Gastrocnemius medialis (tissue), 4 donors: ENCODE measurements at places on chromosomes 7 and 10. TPM values are rescaled to one million over a fixed set of nuclear protein-coding genes. Genes with fewer than 3 reads are reported as not detected.

DNA sequence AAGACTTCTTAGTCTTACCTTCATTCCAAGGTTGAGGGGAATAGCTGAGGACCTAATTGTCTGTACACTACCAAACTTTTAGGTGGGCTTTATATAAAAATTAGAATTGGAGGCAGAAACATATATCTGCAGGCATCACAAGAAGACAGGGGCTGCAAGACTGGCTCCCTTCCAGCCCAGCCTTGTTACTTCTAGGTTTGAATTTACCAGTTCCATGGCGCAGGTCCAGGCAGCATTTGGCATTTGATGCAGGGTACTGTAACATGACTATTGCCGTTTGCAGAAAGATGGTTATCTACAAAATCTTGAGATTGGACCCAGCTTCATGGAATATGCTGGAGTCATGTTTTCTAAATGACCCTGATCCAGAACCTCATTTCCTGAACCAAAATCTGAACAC is 105.4 kb upstream of the RHOBTB1 start:
- H3K27ac ChIP-seq = no peak overlapping the region
- no peaks in the 10 kb centered on the region for H3K27me3 ChIP-seq
- H3K4me1 ChIP-seq = no peaks in the 10 kb centered on the region
- H3K36me3 ChIP-seq = no peaks in the 10 kb centered on the region
- H3K4me3 ChIP-seq = no peak overlapping the region

- no peaks in the 10 kb centered on the region for H3K4me1 ChIP-seq
- H3K36me3 ChIP-seq = no peaks in the 10 kb centered on the region
- H3K4me3 ChIP-seq = no peak overlapping the region
- H3K27me3 ChIP-seq = no peaks in the 10 kb centered on the region
- no peak for DNase-seq
- H3K27ac ChIP-seq = no peak overlapping the region
These were observed 40.5 kb upstream of the ACSL5 start for GRCh38 chr10:112333452-112333851.

- no peaks in the 10 kb centered on the region for H3K36me3 ChIP-seq
- H3K4me3 ChIP-seq = no peak overlapping the region
- peak overlapping the region; percentile 85 for H3K27ac ChIP-seq
- no peak for DNase-seq
These were observed 70.3 kb upstream of the KMT2E start for GRCh38 chr7:104943502-104944343.

DNA sequence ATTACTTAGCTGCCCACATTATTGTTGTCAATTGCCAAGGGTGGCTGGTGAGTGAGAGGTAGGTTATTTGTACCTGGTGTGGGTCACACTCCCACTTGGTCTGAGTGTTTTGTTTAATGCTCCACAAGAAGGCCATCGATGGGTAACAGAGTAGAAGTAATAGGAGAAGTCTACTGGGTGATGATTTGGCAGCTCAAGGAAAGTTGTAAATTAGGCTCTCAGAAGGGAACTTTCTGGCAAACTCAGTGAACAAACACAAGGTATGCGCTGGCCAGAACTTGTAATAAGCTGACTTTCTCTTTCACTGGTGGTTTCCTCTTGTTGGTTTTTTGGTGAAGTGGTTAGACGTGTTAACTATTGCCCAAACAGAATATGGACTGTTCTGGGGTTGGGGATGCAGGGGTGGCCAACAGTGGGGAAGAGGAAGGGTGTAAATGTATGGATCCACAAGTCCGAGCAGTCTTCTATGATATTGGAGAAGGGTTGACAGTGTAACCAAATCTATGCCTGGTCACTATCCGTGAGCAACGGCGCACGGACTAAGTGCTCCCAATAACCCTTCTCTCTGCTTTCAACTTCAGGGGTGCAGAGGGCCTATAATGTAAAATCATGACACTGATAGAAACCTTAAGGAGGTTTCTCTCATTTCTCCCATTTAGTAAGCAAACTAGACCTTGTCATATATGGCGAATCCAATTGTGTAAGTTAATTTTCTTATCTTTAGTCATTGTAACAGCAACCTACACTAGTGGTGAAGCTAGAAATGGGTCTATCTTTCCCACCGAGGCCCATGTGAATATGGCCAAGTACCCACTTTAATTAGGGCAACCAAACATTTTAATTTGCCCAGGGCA is 212.8 kb downstream of the PTEN start:
- H3K4me1 ChIP-seq = peaks cover 10% of the 10 kb centered on the region
- no peaks in the 10 kb centered on the region for H3K27me3 ChIP-seq
- DNase-seq = no peak
- no peaks in the 10 kb centered on the region for H3K36me3 ChIP-seq

- no peaks in the 10 kb centered on the region for H3K36me3 ChIP-seq
- no peak for DNase-seq
- no peak overlapping the region for H3K4me3 ChIP-seq
- no peaks in the 10 kb centered on the region for H3K4me1 ChIP-seq
- no peak overlapping the region for H3K27ac ChIP-seq
These were observed 129.9 kb downstream of the INHBA start for GRCh38 chr7:41573015-41573414.

DNA sequence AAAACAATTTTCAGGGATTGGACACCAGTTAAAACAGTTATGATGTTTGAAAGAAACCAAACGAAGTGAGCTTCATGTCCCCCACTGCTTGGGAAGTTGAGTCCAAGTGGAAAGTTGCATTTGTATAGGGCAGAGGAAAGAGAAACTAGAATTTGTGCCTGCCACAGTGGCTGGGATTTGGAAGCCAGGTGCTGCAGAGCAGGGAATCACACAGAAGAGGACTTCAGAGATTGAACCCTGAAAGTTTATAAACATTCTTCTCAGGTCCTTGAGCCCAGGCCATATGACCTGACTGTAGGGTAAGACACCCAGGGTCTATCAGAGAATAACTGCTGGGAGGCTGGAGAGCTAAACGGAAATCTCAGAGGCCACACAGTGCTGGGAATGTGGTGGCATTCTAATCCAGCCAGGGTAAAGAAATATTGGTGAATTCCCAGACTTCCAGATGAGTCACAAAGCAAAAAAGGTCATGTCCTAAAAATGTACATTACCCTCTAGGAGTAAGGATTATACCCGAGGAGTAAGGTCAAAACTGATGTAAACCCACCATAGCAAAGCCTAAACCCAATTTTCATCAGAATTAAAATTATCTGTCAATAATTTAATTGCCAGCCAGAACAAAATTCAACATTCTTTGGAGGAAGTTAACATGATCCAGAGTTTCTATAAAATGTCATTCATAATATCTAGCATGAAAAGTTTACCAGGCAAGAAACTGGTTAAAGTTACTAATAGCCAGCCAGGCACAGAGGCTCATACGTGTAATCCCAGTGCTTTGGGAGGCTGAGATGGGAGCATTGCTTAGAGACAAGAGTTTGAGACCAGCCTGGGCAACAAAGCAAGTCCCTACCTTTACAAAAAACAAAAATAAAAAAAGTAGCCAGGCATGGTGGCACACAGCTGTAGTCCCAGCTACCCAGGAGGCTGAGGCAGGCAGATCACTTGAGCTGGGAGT is 31.2 kb downstream of the TOMM7 start:
- no peak overlapping the region for H3K4me3 ChIP-seq
- no peaks in the 10 kb centered on the region for H3K36me3 ChIP-seq
- no peak for DNase-seq
- no peaks in the 10 kb centered on the region for H3K27me3 ChIP-seq

- no peaks in the 10 kb centered on the region for H3K36me3 ChIP-seq
- H3K4me3 ChIP-seq = no peak overlapping the region
- no peaks in the 10 kb centered on the region for H3K27me3 ChIP-seq
- DNase-seq = no peak
These were observed 164.1 kb upstream of the RHEB start for GRCh38 chr7:151683615-151684407.

DNA sequence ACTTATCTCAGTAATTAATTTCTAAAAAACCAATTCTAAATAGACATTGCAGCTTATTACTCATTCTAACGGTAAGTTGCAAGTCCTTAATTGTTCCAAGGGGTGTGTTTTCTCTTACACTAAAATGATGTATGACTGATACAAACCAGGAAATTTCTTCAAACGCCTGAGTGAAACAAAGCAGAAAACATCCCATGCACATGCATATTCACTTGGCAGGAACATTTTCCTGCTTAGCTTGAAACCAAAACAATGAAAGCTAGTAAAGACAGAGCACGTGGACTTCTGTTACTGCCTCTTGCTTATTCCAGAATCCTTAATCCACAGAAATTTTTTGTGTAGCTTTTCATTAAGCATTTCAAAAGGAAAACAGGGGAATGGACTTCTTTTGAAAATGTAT is 187.7 kb downstream of the MTERF1 start:
- no peak overlapping the region for H3K27ac ChIP-seq
- no peaks in the 10 kb centered on the region for H3K36me3 ChIP-seq
- no peaks in the 10 kb centered on the region for H3K27me3 ChIP-seq
- H3K4me3 ChIP-seq = no peak overlapping the region
- DNase-seq = no peak
- no peaks in the 10 kb centered on the region for H3K4me1 ChIP-seq

GRCh38 chr7:2523941-2524807 is 4.6 kb downstream of the LFNG start:
- H3K4me1 ChIP-seq = peaks cover 28% of the 10 kb centered on the region
- no peak overlapping the region for H3K4me3 ChIP-seq
- no peak for DNase-seq
- peaks cover 33% of the 10 kb centered on the region for H3K27me3 ChIP-seq
- no peaks in the 10 kb centered on the region for H3K36me3 ChIP-seq
- H3K27ac ChIP-seq = peak overlapping the region; percentile 24

- H3K27me3 ChIP-seq = no peaks in the 10 kb centered on the region
- DNase-seq = no peak
- no peak overlapping the region for H3K4me3 ChIP-seq
- H3K36me3 ChIP-seq = no peaks in the 10 kb centered on the region
- no peak overlapping the region for H3K27ac ChIP-seq
These were observed 22.0 kb downstream of the CDCA7L start for GRCh38 chr7:21923658-21924057.

DNA sequence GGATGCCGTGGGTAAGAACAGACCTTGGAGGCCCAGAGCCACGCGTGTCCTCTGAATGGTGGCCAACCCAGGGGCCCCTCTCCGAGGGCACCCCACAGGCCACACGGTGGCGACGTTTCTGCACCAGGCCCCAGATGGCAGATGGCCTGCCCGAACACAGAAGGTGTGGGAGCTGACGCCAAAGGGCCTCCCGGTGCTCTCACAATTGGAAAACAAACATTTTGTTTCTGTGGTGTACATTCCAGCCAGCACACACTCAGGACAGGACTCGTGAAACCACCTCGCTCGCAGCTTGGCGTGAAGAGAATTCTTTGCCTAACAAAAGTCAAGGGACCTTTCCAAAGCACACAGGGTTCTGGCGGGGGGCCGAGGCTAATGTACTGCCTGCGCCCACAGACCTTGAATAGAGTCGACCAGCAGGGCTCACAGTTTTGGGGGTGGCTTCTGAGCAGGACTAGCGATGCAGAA is 112.1 kb downstream of the FAM53B start:
- H3K36me3 ChIP-seq = no peaks in the 10 kb centered on the region
- peaks cover 61% of the 10 kb centered on the region for H3K4me1 ChIP-seq

GRCh38 chr7:25482631-25483030 is 254.3 kb upstream of the NPVF start:
- no peak overlapping the region for H3K4me3 ChIP-seq
- H3K36me3 ChIP-seq = no peaks in the 10 kb centered on the region
- no peaks in the 10 kb centered on the region for H3K27me3 ChIP-seq
- H3K4me1 ChIP-seq = no peaks in the 10 kb centered on the region
- H3K27ac ChIP-seq = no peak overlapping the region

GRCh38 chr10:7365027-7365745 is 45.6 kb downstream of the SFMBT2 start:
- H3K4me3 ChIP-seq = no peak overlapping the region
- no peak for DNase-seq
- H3K27ac ChIP-seq = no peak overlapping the region
- no peaks in the 10 kb centered on the region for H3K27me3 ChIP-seq
- H3K4me1 ChIP-seq = no peaks in the 10 kb centered on the region
- H3K36me3 ChIP-seq = peaks cover 17% of the 10 kb centered on the region

- H3K27ac ChIP-seq = no peak overlapping the region
- H3K4me3 ChIP-seq = no peak overlapping the region
- H3K27me3 ChIP-seq = no peaks in the 10 kb centered on the region
- no peaks in the 10 kb centered on the region for H3K36me3 ChIP-seq
- peaks cover 8% of the 10 kb centered on the region for H3K4me1 ChIP-seq
These were observed 165.6 kb downstream of the ZEB1 start for GRCh38 chr10:31484431-31485135.

DNA sequence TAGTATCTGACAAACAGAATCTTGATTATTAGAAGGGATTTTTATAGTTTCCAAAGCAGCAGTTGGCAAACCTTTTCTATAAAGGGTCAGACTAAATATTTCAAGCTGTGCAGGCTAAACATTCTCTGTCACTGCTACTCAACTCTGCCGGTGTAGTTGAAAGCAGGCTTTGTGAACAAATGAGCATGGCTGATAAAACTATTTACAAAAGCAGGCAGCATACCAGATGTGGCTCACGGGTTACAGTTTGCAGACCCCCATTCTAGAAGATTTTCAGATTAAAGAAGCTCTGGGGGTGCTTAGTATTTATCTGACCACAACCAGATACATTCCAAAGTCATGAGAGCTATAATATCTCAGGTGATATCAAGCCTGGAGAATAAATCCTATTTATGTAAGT is 1017.5 kb downstream of the SORCS1 start:
- no peaks in the 10 kb centered on the region for H3K36me3 ChIP-seq
- H3K4me3 ChIP-seq = no peak overlapping the region
- no peak for DNase-seq
- H3K27ac ChIP-seq = no peak overlapping the region
- H3K27me3 ChIP-seq = no peaks in the 10 kb centered on the region

GRCh38 chr10:123154711-123155505 is 706 bp downstream of the BUB3 start:
- H3K4me1 ChIP-seq = peaks cover 32% of the 10 kb centered on the region
- H3K4me3 ChIP-seq = peak overlapping the region; percentile 88
- H3K27me3 ChIP-seq = peaks cover 33% of the 10 kb centered on the region
- peaks cover 23% of the 10 kb centered on the region for H3K36me3 ChIP-seq
- peak overlapping the region; percentile 89 for H3K27ac ChIP-seq
- DNase-seq = no peak

DNA sequence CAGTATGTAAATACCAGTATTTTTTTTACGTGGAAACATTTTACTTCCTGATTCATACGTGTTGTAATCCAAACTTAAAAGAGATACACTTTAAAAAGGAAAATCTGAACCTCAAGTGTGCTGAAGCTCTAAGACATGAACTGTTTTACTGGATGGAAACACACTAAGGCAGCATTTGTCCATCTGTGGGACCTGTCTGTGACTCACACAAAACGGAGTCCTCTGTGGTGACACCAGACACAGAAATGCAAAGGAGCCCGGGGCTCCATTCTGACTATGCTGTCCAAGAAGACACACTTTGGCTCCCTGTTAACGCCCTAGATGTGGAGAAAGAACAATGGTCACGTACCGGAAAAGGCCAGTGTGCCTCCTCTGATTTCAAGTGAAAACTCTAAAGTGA is 23.9 kb downstream of the RNF133 start:
- no peak overlapping the region for H3K4me3 ChIP-seq
- H3K27me3 ChIP-seq = no peaks in the 10 kb centered on the region
- H3K36me3 ChIP-seq = no peaks in the 10 kb centered on the region
- H3K4me1 ChIP-seq = no peaks in the 10 kb centered on the region

SYT15 gene
- 0.36 TPM for total RNA-seq

CCDC172 gene
- total RNA-seq = not detected

EN2 gene
- total RNA-seq = 0.59 TPM

GRB10 gene
- total RNA-seq = 81.5 TPM

CDK13 gene
- 28.8 TPM for total RNA-seq

RAMP3 gene
- total RNA-seq = 39.3 TPM

ERCC6 gene
- 16.7 TPM for total RNA-seq

CYP2C18 gene
- total RNA-seq = not detected
